ENCODE measurements at places on chromosomes 3 and 15.

- no peak for ATAC-seq
Observed at GRCh38 chr15:74470631-74471395, 9.9 kb upstream of the UBL7 start.

- ATAC-seq: no peak
Observed at GRCh38 chr3:27376109-27376772, 7.1 kb upstream of the NEK10 start.

DNA sequence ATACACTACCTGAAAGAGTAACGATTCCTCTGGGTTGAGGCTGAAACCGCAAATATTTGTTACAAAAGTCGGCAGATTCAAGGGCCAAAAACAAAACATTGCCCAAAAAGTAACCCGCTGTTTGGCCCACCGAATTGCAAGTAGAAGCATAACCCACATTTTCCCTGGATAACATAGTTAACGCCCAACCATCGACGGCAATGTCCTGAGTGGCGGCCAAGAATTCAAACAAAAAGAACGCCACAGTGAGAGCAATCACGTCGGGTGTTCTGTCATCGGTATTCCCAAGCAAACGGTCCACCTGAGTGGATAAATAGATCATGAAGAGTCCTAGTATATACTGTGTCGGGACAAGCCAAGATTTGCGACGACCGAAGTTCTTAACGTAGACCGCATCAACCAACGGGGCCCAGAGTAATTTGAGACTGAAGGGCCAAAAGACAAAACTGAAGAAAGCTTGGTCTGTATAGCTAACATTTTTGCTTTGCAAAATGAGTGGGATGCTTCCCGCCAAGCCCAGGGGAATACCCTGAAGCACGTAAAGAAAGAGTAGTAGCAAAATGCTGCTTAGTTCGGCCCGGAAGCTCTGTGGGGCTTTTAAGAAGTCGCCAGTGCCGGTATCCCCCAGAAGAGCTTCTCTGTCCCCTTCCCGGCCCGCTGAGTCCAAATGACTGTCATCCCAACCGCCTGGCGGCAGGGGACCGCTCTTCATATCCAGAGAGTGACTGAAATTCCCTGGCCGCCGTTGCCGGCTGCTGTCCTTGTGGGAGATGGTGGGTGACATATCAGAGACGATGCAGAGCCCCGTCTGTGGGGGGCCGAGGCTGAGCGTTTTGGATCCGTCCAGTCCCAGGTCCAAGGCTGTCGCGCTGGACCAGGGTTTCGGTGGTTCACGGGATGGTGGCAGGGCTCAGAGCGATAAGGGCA, 750 bp downstream of the SLC33A1 start:
- ATAC-seq: no peak

DNA sequence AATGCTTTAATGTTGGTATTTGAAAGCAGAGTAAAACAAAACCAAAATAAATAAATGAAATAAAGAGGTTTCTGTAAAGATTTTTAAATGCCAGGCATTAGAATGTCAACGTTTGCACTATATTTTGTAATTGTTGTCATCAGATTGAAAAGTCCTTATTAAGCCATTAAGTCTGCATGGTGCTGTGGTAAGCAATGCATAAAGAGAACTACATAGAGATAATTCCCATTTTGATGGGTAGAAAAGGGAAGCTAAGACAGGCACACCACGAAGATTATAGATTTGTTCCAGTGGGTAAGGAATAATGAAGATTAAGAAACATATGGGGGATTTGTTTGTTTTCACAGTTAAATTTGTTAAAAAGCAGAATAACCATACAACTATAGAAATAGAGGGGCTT, 52.5 kb upstream of the PPARG start:
- ATAC-seq: no peak
